Bronchial epithelial cell (primary cell): ENCODE measurements at places on chromosomes 7 and 10. TPM values are rescaled to one million over a fixed set of nuclear protein-coding genes. Genes with fewer than 3 reads are reported as not detected.

GRCh38 chr10:62817766-62818425, 1.7 kb upstream of the EGR2 start:
- peak; percentile 29 for DNase-seq

DNA sequence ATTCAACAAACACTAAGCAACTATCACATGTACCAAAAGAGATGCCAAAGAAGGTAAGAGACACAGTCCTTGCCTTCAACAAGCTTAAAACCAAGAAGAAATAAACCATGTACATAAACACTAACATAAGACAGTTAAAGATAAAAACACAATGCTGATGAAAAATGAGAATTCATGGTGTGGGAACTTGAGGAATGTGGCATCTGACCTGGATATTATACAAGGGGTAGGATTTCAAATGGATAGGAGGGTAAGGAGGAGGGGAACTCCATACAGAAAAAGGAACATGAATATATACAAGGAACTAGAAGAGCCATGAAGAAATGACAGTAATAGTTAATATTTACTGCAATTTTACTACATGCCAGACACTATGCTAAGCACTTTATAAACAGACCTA, 11.0 kb downstream of the HIBADH start:
- DNase-seq: no peak

DNA sequence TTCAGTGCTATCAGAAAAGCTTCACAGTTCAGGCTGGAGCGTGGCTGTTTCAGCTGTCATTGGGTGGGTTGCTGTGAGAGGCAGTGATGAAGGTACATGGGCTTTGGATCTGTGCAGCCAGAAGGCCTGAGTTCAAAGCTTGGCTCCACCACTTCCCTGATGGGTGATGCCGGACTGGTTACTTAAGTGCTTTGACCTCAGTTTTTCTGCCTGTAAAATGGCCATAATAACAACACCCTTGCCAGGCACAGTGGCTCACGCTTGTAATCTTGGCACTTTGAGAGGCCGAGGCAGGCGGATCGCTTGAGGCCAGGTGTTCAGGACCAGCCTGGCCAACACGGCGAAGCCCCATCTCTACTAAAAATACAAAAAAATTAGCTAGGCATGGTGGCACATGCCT, 10.4 kb upstream of the IFT22 start:
- DNase-seq: no peak

- DNase-seq: no peak
Measured at GRCh38 chr7:77461246-77461645, 45.1 kb upstream of the GSAP start.

- no peak for DNase-seq
Measured at GRCh38 chr10:46050941-46051623, 5.0 kb upstream of the MSMB start.

- peak; percentile 37 for DNase-seq
Measured at GRCh38 chr10:51892965-51893658, 193.7 kb upstream of the CSTF2T start.

Gene ANLN
- total RNA-seq: 1.2 and 2.4 TPM in 2 replicates

DNA sequence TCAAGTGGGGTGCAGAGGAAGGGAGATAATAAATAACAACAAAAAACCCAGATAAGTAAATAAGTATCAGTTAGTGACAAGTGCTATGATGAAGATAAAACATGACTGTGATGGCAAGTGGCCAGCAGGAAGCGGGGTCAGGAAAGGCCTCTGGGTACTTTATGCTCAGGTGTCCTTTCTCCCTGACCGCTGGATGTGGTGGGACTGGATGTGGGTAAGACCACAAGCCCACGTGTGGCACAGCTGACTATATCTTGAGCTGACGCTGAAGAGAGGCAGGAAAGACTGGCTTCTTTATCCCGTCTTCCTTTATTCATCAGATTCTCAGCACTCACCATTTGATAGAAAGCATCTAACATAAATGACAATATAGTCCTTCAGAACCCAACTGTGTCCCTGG, 87.8 kb downstream of the CREB5 start:
- DNase-seq: no peak

- DNase-seq: no peak
Measured at GRCh38 chr10:130421909-130422308, 285.7 kb downstream of the GLRX3 start.

- no peak for DNase-seq
Measured at GRCh38 chr10:125134483-125134848, 25.9 kb downstream of the CTBP2 start.

DNA sequence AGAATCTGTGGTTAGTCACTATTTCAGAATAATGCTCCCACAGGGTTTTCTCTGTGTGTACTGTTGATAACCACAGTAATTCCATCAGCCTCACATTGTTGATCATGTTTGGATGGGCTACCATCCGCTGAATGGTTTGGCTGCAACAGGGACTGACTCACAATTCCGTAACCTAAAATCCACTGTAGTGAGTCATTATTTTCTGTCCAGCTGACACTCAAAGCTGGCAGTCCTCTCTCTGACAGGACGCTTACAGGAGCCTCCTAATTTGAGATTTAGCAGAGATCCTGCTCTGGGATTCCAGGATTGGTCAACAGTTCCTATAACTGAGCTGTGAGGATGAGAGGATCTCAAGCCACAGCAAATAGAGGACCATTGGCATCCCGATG, 32.7 kb downstream of the VWA2 start:
- peak; percentile 99 for DNase-seq

DNA sequence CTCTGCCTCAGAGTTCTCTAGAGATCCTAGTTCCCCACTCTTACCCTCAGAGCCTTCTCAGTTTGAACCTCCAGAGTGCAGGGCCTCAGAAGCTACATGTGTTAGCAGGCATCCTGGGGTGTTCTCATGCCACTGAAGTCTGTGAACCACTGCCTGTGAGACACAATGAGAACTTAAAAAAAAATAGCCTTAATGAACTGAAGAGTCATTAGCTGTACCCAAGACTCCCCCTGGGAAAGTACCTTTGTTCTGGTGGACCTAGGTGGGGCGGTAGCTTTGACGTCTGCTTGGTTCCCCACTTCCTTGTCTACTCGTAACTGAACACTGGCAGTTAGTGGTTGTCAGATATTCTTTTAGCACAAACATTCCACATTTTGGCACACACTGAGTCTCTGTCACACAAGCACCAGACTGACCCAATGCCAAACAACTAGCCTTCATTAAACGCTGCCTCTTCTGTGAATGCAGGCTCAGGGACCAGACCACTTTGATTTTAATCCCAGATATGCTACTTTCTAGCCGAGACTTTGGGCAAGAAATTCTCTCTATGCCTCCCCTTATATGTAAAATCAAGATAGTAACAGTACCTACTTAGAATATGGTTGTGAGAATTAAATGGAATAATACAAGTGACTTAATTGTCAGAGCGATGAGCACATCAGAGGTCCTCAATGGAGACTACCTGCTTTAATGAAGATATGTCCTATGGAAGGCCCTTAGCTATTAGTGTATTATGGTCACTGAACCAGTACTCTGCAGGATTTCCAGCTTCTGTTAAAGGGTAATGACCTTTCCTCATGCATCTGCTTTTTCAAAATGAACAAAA, 75.3 kb upstream of the CC2D2B start:
- DNase-seq: no peak

- no peak for DNase-seq
Measured at GRCh38 chr7:2924866-2925840, 81.0 kb upstream of the GNA12 start.

Gene PRF1
- total RNA-seq: not detected in 2 replicates

DNA sequence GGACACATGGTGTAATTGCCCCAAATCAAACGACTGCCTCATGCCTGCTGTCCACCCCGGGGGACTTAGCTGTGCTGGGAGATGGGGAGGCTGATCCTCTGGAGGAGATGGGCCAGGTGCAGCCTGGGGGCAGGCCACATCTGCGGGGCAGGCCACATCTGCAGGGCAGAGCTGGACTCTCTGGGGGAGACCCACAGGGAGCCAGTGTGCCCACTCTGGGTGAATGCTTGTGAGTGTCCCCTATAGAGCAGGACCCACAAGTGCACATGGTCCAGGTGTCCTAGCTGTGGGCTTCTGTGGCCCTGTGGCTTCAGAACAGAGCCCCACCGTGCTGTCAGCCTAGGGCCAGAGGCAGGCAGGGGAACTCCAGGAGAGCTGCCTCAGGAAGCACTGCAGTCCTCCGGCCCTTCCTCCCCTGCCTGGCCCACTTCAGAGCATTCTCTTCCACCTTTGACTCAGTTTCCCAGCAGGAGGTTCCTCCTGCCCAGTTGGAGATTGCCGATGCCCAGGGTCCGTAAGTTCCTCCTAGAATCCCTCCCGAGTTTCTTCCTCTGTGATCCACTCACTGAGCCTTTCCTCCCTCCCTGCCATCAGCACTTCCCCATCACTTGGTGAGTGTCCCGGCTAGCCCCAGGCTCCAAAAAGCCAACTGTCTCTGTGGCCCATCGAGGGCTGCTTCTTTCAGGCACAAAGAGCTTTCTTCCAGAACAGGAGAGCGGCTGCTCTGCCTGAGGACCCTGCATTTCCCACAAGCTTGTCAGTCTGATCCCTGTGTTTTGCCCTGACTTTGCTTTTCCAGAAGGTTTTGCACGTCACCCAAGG, 50.3 kb downstream of the ADCYAP1R1 start:
- no peak for DNase-seq

Gene FAM25C
- 9.3 TPM in 1 of 2 replicates, not detected in the other for total RNA-seq

Gene MMD2
- not detected in 2 replicates for total RNA-seq

Gene KIAA1549
- 0.13 and 0.26 TPM in 2 replicates for total RNA-seq

- DNase-seq: peak; percentile 86
Measured at GRCh38 chr10:35421553-35422178, 85.4 kb downstream of the CCNY start.

Gene CYP26A1
- total RNA-seq: not detected in 2 replicates
